Stimulated activated CD8-positive, alpha-beta memory T cell treated with anti-CD3 and anti-CD28 coated beads, Interleukin-4, amount 100 ng/mL, for 1 hour (primary cell): ENCODE measurements at places on chromosomes 13 and 19.
A peak's percentile ranks its signal among the peaks of the same experiment; 100 is the strongest.

DNA sequence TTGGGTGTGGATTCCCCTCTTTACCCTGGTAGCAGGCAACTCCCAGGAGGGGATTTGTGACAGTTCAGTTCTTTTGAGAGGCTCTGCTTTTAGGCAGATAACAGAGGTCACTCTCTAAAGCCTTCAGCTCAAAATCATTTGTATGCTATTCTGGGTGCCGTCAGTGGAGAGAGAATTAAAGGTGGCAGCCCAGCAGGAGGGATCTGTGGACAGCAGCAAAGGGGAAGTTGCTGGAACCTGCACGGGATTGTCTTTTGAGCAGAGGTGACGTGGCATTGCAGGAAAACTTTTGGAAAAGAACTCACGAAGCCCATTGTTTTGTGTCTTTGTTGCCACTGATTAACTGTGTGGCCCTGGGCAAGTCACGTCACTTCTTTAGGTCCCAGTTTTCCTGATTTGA, 62.4 kb upstream of the C1QTNF9 start:
- no peak for DNase-seq

DNA sequence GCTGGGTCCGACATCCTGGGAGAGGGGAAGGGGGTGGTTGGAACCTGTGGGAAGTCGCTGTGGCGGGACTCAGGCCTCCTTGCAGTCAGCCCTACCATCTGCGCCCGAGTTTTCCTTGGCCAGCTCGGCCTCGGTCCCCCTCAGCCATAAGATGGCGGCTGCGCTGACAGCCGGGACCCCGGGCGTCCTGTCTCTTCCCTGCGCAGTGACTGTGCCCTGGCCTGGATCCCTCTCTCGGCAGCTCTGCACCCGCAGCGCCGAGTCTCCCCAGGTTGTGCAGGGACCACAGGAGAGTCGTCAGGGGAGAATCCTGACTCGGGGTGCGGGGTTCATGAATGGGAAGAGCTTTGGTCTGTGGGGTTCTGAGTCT, 345 bp downstream of the ZNF257 start:
- no peak for DNase-seq

DNA sequence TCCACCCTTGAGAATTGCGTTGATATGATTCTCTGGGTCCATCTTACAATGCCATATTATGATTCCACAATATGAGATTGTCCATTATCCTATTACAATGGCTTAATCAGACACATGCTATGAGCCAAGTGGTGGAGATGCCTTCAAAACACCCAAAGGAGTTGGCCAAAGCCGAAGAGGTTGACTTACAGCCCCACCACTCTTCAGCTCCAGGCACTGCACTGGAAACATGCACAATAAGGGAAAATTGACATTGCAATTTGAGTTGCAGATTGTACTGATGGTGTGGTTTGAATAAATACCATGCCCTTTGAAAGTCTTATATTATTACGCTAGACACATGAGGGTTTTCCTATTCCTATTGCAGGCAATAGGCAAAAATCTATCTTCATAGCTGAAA, 75.4 kb upstream of the TNFSF11 start:
- no peak for DNase-seq

DNA sequence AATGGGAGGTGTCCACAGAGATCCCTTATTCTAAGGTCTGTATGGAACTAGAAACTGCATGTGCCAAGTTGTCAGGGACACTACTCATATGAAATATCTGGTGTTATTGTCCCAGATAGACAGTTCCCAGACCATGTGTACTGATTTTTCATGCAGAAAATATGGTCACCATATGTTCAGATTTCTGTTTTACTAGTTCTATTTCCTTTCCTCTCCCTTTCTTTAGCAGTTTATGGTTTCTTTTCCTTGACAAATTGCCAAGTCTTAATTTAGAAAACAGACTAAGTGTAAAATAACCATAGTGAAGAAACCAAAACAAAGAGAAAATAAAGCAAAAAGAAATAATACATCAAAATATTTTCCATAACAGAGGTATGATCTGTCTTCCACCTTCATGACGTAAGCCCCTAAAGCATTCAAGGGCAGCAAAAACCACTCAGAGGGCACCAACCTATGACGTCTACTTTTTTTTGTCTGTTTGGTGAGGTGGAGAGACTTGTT, 248.5 kb downstream of the KCTD12 start:
- DNase-seq, result no peak

GRCh38 chr13:74560325-74560724, 426.1 kb upstream of the KLF12 start:
- DNase-seq, result no peak

- DNase-seq, result no peak
These were observed 99.2 kb downstream of the GNG7 start for GRCh38 chr19:2603334-2603733.

DNA sequence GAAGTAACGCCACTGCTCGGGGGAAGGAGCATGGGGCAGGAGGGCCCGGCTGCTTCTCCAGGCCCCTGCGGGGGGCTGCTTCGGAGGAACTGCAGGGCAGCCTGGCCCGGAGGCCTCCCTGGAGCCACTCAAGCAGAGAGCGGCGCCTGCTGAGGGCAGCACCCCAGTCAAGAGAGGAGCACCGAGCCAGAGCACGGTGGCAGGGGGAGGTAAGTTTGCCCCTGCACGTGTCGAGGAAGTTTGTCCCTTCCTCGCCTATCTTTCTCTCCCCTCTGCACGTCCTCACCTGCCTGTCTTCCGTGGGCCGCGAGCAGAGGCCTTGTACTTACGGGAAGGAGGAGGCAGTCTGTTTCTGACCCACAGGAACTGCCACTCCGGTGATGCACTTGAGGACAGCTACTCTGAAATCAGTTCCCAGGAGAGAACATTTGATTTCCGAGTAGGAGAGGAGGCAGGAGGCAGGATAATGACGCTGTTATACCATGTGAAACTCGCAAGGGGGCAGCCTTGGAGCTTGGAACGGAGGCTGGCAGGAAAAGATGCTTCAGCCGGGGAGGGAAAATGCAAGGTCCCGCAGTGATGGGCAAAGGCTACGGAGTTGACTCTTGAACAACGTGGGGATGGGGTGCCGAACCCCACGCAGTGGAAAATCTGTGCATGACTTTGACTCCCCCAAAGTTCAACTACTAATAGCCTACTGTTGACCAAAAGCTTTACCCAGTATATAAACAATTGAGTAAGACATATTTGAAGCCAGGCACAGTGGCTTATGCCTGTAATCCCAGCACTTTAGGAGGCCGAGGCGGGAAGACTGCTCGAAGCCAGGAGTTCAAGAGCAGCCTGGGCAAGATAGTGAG, 5.0 kb downstream of the FFAR1 start:
- DNase-seq, result peak; percentile 38

DNA sequence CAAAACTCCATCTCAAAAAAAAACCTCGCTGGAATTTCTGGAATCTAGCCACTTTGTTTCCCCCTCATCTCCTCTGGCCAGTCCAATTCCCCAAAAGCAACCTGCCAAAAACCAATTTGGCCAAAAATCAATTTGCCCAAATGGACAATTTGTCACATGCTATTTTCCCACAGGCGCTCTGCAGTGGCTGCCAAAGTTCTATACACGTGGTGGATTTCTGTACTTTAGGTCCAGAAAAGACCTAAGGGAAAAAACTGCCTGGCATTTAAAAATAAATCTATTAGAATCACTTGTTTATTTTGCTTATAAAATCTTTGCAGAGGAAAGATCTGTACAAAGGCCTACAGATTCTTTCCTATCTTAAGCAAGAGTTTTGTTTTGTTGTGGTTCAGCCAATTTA, 79.4 kb downstream of the MAP4K1 start:
- no peak for DNase-seq

- DNase-seq, result no peak
These were observed 28.3 kb upstream of the GARRE1 start for GRCh38 chr19:34226036-34226435.

- no peak for DNase-seq
These were observed 13.6 kb downstream of the LCP1 start for GRCh38 chr13:46168341-46168740.

GRCh38 chr13:48585456-48585840, 52.6 kb upstream of the RCBTB2 start:
- DNase-seq, result no peak

DNA sequence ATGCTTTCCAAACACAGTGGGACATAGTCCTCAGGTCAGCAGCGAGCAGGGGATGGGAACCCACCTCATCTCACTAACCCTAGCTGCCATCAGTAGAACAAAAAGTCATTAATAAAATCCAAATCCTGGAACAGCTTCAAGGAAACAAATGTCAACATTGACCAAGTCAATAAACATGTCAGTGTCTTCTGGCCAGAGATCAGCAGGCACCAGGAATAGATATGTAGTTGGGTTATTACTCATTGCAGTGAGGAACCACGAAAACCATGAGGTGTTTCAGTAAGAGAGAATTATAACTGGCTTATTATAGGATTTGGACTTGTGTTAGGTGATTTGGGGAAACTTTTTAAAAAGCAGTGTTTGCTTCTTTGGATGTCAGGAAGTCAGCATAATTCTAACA, 17.1 kb upstream of the CD33 start:
- no peak for DNase-seq

DNA sequence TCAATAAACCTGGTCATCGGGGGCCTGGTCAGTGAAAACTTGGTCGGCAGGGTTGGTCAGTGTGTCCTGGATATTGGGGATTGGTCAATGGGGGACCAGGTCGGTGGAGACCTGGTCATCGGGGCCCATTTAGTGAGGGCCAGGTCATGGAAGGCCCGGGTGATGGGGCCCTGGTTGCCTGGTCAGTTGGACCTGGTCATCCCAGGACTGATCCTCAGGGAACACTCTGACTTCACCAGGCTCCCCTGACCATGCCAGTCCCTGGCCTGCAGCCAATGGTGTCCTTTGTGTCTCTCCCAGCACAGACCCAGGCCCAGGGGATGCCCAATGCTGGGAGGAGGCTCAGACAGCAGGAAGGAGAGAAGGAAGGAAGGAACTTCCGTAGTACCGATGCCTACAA, 42.1 kb upstream of the TPM4 start:
- no peak for DNase-seq

DNA sequence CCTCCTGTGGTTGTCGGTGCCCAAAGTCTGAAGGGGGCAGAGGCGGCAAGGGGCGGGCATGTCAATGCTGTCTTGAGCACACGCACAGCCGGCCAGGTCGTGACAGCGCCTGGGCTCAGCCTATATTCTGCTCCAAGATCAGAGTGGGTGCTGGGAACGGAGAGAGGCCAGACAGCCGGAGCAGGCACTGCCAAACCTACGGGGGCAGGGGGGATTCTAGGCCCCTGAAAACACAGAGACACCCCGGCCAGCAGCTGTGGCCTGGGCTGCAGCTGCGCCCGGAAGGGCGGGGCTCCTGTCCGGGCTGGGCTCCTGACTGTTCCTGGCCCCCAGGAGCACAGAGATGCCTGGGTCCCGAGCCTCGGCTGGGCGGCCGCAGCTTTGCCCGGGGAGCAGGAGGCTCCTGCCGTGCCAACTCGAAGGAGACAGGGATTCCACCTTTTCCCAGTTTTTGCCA, 2662.9 kb upstream of the PCDH20 start:
- DNase-seq, result no peak

DNA sequence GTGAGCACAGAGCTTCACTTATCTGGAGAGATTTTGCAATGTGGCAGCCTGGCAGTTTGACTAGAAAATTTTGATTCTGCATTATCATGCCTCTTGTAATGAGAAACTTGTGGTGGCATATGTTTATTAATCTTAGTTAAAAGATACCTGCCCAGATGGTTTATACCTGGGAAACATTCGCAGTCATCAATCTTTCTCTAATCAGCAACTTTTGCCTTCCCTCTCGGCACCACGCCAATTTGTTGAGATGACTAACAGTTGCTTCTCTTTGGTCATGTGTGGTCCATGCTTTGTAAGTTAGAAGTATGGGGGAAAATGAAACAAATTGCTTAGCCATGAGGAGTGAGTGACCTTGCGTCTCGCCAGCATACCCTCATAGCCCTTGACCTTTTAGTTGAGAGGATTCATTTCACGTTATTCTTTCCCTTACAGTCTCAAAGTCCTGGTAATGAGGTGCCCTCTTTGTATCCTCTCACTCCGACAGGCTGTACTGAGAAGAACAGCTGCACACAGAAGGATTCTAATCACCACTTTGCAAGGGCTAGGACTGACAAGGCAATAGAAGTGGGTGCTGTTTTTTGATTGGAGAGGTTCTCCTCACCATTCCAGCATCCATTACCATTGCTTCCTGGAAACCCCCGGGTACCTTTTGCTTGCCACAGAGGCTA, 201.4 kb downstream of the OXGR1 start:
- no peak for DNase-seq

GRCh38 chr19:42028304-42029216, 34.5 kb upstream of the ATP1A3 start:
- DNase-seq, result no peak

DNA sequence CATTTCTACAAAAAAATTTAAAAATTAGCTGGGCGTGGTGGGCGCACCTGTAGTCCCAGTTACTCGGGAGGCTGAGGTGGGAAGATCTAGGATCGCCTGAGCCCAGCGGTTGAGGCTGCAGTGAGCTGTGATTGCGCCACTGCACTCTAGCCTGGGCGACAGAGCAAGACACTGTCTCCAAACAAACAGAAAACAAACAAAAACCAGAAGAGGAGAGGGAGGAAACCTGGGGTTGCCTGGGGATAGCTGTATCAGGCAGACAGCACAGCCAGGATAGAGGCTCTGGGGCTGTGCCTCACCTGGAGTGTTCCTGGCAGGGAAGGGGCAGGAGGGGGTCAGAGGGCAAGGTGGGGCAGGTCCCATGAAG, 2.6 kb upstream of the POLR2E start:
- no peak for DNase-seq

DNA sequence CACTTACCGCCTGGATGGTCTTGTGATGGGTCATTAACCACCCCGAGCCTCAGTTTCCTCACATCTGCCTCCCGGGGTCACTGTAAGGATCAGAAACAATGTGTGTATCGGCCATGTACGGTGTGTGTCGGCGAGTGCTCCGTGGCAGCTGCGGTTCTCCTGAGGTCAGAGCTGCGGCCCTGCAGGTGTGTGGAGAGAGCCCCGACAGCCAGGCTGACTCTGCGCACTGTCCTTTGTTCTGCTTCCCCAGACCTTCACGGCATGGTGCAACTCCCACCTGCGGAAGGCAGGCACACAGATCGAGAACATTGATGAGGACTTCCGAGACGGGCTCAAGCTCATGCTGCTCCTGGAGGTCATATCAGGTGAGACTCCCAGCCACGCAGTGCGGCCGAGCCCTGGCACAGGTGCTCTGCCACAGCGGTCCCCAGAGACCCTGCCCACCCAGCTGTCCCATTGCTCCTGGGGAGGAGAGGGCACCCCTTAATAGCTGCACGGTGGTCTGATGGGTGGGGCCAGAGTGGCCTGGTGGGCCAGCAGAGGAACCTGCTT, 43.8 kb downstream of the CAPN12 start:
- no peak for DNase-seq

- no peak for DNase-seq
These were observed 16.7 kb downstream of the ZIC2 start for GRCh38 chr13:99998261-99998660.

DNA sequence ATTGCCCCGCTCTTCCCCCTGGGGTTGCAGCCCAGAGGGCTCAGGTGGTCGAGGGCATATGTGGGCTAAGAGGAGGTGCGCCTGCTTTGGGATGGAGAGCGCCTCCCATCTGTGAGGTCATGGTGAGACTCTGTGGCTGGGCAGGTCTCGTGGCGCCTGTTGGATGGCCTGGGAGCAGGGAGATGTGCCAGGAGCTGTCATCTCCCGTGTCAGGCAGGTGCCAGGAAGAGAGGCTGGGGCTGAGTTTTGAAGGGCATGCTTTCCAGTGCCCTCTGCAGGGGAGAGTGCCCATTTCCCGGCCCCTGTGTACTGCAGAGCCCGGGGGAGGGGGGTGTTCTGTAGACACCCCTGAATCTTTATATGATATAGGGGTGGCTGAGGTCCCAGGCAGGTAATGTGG, 2.8 kb downstream of the WTIP start:
- DNase-seq, result no peak
